ENCODE measurements at places on chromosomes 13 and 19.

GRCh38 chr19:1503089-1503924, 9.5 kb downstream of the ADAMTSL5 start:
- DNase-seq, result peak; percentile 55

GRCh38 chr19:13056052-13056660, 46.5 kb downstream of the LYL1 start:
- DNase-seq, result no peak

- no peak for DNase-seq
These were observed 173.1 kb downstream of the ABCC4 start for GRCh38 chr13:95128045-95128643.

GRCh38 chr13:42038661-42039456, 9.6 kb upstream of the DGKH start:
- no peak for DNase-seq

DNA sequence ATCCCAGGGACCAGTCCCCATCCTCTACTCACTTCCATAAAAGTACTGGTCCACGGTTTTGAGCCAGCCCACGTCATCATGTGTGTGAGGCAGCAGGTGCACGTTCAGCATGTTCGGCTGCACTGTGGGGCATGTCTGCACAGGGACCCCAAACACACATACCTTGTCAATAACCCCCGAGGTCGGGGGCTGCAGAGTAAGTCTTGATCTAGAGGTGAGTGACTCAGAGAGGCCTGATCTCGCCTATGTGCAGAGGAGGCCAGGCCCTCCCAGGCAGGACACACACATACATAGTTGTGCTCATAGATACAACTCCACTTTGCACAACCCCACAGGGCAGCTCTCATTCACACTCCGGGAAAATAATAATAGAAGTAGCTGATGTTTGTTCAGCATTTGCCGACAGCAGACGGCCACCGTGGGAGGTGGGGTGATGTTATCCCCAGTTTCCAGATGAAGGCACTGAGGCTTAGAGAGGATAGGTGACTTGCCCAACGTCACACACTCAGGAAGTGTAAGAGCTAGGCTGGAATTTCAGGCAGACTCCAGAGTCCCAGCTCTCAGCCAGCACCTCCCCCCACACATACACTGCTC, 774 bp downstream of the MAN2B1 start:
- DNase-seq, result no peak

DNA sequence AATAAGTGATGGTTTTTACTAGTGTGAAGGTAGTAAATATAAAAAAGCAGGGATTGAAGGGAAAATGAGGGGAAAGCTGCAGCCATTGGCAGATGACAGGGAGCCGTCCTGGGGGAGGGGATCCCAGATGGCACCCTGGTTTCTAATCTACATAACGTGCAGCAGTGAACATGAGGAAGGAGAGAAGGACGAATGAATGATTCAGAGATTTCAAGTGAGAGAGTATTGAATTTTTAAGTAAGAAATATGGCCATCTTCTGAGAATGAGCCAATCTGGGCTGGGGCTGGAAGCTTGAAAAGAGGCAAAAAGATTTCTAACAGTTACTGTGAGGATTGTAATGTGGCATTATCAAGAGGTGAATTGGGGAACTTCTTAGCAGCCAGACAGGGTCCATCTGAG, 414.2 kb downstream of the MYO16 start:
- DNase-seq, result no peak

GRCh38 chr19:39422020-39422419, 9.6 kb downstream of the PLEKHG2 start:
- no peak for DNase-seq

DNA sequence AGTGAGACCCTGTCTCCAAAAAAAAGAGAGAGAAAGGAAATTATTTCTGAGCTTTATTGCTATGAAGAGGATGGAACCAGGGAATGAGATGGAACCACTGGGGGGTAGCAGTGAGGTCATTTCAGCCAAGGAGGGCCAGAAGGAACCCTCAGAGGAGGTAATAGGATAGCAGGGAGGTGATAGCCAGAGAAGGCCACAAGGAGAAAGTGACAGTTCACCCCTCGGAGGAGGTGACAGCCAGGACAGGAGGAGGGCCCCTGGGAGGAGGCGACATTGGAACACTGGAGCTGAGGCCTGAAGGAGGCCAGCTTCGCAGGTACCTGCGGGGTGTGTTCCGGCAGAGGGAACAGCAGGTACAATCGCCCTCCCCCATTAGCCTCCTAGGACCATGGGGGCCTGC, 675 bp upstream of the PGPEP1 start:
- no peak for DNase-seq

DNA sequence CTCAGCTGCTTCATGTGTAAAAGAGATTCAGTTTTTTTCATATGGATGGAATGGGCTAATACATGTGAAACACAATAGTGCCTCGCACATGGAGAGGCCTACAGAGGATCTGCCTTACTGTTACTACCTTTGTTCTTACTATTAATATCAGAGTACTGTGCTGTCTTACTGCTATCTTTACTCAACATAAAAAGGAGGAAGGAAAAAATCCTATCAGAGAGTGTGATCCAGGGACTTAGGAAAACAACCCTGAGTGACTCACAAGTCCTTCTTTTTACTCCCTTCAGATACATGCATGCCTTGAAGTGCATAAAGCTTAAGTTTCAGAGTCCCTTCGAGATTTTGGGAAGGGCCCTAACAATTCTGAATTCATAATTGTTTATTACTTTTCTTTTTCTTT, 136.8 kb downstream of the TBC1D4 start:
- DNase-seq, result no peak

GRCh38 chr13:23146811-23147625, 33.8 kb upstream of the SGCG start:
- no peak for DNase-seq

DNA sequence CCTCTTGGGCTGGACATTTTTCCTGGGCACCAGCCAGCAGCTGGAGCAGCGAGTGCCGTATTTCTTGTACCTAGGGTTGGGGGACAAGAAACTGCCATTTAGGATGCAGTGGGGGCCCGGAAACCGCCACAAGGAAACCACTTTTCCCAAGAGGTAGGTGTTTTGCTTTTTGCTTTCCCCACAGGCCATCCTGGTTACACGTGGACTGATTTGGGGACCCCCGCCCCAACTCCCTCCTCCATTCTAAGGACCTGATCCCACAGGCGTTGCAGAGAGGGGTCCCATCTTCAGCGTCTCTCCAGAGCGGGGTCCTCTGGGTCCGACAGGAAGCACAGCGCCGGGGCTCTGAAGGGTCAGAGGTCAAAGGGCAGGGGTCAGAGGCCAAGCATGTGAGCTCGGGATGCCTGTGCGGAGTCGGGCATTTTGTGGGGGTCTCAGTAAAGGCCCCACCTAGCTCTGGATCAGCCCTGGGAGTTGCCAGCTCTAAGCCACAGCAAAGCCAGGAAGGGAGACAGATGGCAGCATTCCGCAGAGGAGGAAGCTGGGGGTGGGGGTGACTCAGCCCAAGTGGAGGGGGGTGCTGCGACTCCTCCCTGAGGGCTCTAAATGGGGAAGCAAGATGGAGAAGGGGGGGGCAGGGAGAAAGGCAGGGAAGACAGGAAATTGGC, 4.3 kb downstream of the ZGLP1 start:
- peak; percentile 50 for DNase-seq

GRCh38 chr19:39131255-39131755, 5.7 kb downstream of the PAK4 start:
- no peak for DNase-seq

- DNase-seq, result no peak
These were observed 275.5 kb downstream of the EFNB2 start for GRCh38 chr13:106259928-106260327.

DNA sequence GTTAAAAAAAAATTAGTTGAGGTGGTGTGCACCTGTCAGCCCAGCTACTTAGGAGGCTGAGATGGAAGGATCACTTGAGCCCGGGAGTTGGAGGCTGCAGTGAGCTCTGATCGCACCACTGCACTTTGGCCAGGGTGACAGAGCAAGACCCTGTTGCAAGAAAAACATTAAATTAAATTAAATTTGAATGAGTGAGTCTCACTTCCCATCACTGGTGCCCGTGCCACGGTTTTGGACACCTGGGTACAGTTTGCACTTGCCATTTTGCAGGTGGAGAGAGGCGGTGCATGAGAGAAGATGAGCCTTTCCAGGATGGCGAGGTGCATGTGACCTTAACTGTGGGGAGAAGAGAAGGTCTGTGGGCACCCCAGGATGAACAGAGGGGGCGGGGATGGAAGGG, 60.3 kb upstream of the ZNF536 start:
- DNase-seq, result no peak

- DNase-seq, result no peak
These were observed 298 bp upstream of the FAM98C start for GRCh38 chr19:38402623-38402966.

- DNase-seq, result no peak
These were observed 3.7 kb downstream of the FGF9 start for GRCh38 chr13:21674490-21675009.

- no peak for DNase-seq
These were observed 110.8 kb downstream of the SUCLA2 start for GRCh38 chr13:47890146-47890814.

DNA sequence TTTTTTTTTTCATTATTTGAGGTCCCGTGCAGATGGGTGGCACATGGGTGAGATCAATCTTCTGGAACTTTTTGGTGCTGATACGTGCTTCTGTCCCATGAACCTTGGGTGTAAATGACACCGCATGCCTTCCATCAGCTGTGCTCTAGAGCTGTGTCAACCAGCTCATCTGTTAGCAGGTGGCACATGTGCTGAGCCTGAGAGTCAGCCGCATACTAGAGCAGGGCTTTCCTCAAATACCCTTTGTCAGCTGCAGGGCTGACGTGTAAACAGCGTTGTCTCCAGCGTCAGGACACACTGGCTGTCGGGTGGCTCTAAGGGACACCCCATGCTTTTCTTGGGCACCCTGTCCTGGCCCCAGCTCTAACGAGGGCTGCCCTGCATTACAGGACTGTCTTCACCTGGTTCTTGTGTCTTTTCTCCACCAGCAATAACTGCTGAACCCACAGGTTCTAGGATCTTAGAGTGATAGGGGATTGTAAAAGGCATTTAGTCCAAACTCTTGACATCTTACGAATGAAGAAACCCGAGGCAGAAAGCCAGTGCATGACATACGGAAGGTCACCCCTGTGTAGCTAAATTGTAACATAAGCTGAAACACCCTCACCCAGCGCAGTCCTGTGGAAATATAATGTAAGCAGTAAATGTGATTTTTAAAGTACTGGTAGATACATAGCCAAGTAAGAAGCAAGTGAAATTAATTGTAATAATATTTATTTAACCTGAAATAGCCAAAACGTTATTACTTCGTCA, 119.5 kb downstream of the LRCH1 start:
- no peak for DNase-seq

- no peak for DNase-seq
These were observed 71.9 kb upstream of the ZNF724 start for GRCh38 chr19:23321953-23322549.

GRCh38 chr13:51557438-51557837, 26.8 kb upstream of the WDFY2 start:
- DNase-seq, result no peak

- no peak for DNase-seq
These were observed 107.0 kb downstream of the ZNF486 start for GRCh38 chr19:20273951-20274570.

DNA sequence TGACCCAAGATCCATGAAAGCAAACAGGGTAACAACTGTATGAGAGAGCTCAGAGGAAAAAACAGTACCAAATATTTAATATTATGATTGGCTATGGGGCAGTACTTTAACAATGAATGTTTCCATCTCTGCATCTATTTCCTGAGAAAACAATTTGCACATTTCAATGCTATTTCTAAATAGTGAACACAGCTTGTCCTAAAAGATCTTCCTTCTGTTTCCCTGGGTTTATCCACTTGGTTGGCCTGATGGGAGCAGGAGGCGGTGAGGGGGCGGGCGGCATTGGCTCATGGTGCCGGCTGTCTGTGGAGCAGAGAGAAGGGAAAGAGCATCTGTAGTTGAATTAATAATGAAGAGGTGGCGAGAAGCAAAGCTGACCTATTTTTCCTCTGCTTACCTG, 291.4 kb downstream of the DCLK1 start:
- DNase-seq, result peak; percentile 63

All from dorsolateral prefrontal cortex (tissue), 122 donors.